ENCODE measurements at places on chromosomes 5 and 9.

DNA sequence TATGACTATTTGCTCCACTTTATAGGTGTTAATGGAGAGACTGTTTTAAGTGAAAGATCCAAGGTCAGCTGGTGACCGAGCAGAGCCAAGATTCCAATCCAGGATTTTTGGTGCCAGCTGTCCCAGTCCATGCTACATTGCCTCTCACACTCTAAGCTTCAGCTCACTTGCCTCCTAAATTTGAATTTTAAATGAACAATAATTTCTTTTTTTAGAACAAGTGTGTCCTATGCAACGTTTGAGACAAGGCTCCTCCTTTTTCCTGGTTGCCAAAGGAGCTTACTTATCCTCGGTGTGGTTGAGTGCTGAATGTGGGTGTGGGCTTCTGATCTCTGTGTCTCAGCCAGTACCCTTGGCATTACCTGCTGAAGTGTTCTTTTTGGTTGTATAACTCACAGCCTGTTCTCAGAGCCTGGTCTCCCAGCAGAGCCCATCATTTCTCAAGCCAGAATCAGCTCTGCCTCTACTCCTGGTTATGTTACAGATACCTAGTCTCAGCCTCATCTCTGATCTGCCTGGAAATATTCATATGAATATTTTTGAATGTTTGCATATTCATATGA is 4.0 kb upstream of the PRRC1 start:
- DNase-seq, result no peak

DNA sequence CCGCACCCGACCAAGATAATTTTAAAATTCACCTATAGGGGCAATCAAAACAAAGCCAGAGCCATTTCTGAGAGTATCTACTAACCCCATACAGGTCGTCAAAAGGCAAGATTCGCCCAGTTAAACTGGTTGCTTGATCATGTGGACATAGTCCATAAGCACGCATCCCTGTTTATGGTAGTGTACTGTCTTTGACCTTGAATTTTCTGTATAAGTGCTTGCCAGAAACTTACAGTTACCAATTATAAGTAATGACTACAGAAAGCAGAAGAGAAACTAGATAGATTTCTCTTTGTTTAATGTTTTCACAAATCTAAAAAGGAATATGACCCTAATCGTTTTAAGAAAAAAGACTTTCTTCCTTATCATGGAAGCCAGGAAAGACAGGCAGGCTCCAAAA is 25.6 kb downstream of the SLC31A1 start:
- no peak for DNase-seq

DNA sequence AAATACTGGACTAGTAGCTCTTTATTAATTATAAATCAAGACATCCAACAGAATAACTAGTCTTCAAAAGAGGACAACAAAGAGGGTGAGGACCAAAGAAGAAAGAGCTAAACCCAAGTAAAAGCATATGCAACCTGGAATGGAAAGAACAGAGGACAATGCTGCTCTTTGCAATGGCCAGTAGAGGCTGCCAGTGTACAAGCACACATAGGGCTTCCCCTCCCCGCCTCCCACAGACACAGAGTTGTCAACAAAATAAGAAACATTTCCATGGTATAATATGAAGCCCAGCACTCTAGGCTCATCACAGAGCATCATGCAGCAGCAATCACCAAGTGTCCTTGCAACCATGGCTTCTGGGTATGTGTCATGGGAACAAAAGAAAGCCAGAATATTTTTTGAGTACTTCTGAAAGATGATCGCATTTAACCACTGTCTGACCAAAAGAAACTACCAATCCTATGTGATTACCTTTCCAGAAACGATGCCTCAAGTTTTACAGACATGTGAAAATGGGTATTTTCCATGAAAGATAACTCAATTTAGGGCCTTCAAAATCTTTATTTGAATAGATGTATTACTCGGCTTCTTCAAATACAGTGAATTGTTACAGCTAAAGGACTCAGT is 58.1 kb downstream of the RFX3 start:
- peak; percentile 56 for DNase-seq

GRCh38 chr5:67299231-67299735 is 102.7 kb upstream of the CD180 start:
- DNase-seq, result no peak

DNA sequence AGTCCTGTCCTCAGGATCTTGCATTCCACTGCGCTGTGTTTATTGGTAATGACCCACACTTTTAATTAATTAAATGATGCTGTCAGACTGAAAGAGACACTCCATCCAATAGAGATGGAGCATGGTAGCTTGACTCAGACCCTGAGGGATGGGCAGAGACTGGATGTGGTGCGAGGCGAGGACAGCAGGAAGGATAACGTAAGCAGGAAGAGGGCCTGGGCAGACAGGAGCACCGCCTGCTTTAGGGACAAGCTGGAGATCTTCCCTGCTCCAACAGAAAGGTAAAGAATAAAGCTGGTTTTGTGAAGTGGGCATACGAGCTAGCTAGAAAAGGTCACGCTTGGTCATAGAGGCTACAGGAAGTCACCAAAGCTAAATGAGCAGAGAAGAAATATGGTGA is 3.6 kb upstream of the DOCK8 start:
- no peak for DNase-seq

DNA sequence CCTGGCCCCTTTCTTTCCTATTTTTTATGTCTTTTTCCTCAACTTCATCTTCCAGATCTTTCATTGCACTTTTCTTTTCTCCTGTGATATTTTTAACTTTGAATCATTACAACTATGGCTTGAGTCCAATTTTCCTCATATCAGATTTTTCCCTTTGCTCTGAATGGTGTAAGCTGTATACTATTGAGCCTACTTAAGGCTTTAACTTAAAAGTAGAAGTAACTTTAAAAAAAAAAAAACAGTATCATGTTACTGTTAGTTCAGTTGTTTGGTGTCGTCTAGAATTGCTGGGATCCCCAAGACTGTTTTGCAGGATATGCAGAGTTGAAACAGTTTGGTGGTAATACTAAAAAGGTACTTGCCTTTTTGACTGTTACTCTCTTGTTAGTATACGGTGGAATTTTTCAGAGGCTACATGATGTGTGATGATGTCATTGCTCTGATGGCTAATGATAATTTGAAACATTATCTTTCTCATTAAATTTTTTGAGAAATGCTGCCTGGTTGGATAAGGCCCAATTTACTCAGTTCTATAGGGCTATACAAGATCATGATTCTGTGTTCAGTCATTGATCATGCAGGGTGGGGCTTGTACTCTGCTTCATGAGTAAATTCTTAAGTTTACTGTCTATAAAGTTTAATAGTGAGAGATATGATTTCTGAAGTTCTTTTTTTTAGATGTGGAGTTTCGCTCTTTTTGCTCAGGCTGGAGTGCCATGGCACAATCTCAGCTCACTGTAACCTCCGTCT is 8.8 kb downstream of the NAA35 start:
- no peak for DNase-seq

GRCh38 chr5:74848553-74849025 is 17.6 kb downstream of the FAM169A start:
- no peak for DNase-seq

GRCh38 chr5:65672796-65673195 is 48.0 kb downstream of the SHLD3 start:
- no peak for DNase-seq

DNA sequence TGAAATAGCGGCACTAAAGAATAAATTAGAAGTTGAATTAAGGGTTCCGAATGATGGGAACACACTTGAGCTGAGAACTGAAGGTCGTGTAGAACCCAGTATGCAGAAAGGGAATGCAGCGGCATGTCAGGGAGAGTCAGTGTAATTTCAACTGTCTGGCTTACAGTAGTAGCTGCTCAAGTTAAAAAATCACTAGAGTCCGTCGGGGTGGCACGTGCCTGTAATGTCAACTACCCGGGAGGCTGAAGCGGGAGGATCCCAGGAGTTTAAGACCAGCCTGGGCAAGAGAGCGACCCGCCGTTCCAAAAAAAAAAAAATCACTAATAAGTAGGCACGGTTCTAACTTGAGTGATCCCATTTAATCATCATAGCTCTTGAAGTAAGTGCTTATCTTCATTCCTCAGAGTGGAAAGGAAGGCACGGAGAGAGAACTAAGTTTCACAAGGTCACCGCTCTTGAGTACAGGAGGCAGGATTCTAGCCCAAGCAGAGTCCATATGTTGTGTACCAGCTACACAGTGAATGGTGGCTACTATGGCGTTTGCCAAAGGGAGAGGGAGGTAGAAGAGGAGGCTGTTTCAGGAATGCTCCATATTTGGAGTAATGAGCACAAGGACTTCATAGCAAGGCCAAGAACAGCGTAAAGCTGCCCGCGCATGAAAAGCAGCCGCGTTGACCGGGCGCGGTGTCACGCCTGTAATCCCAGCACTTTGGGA is 831 bp downstream of the RMRP start:
- DNase-seq, result no peak

- no peak for DNase-seq
Observed at GRCh38 chr9:126533926-126534310, 79.8 kb upstream of the LMX1B start.

GRCh38 chr5:69454460-69455249 is 37.9 kb upstream of the OCLN start:
- no peak for DNase-seq

- DNase-seq, result no peak
Observed at GRCh38 chr9:97502984-97503861, 1.8 kb downstream of the TMOD1 start.

GRCh38 chr5:123035918-123036390 is 571 bp downstream of the PPIC start:
- DNase-seq, result peak; percentile 74

DNA sequence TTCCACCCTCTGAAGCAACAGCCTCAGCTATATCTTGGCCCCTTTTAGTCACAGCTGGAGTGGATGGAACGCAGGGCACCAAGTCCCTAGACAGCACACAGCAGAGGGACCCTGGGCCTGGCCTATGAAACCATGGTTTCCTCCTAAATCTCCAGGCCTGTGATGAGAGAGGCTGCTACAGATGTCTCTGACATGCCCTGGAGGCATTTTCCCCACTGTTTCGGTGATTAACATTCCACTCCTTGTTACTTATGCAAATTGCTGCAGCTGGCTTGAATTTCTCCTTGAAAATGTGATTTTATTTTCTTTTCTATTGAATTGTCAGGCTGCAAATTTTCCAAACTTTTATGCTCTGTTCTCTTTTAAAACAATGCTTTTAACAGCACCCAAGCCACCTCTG is 384.8 kb downstream of the PRR16 start:
- no peak for DNase-seq

DNA sequence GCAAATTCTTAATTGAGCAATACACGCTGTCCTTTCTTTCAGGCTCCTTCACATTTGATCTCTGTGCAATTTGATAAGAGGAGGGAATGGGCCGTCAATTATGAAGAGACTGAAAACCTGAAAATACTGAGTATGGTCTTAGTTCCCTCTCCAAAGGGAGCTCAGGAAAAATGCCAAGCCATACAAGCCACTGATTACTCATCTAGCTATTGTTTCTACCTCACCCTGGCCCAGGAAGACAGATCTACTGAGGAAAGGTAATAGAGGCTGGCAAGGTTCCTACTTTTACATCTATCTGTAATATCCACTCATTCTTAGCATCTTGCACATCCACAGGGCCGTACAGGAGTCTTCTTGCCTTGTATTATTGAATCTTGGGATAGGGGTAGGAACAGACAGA is 23.7 kb upstream of the TNC start:
- no peak for DNase-seq

DNA sequence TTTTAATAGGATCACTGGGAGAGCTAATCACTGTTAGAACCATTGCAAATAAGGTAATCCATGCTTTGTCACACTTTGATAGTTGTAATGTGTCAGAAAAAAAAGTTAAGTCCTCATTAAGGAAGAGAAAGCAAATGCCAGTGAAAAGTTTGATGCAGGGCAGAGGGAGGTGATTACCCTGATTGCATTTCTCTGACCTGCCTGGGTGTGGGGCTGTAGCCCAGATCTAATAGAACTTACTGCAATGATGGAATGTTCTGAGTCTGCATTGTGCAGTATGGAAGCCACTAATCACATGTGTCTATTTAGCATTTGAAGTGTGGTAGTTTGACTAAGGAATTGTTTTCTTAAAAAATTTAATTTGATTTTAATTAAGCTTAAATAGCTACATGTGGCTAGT is 202.7 kb downstream of the ATP10B start:
- no peak for DNase-seq

DNA sequence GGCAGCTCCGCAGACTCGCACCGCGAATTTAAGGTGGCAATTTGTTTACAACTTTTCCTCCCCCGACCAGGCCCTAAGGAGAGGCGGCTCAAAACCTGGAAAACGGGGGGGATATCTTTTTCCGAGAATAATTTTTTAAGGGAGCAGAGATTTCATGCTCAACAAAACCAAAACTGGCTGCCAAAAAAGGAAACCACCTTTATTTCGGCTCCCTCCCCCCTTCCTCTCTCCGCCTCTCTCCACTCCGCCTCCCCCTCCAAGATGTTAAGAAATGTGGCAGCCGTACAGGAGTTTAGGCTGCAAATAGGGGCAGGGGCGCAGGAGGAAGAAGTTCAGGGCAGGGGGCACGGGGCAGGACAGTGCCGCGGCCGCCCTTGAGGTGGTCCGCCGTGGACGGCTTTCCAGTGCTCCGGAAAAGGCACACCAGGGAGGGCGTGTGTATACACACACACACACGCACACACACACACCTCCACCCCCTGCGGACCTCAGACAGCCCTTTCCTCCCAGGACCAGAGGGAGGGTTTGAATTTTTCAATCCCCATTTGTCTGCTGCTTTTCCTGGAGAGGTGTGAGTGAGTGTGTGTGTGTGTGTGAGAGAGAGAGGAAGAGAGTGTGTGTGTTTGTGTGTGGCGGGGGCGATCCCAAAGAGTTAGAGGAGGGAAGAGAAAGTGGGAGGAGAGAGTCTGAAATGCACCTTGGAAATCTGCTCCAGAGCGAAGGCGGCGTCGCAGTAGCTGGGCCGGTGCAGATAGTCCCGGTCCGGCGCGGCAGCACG is 9.1 kb downstream of the PTCH1 start:
- DNase-seq, result peak; percentile 59

GRCh38 chr9:69223605-69224004 is 49.5 kb downstream of the TJP2 start:
- no peak for DNase-seq

DNA sequence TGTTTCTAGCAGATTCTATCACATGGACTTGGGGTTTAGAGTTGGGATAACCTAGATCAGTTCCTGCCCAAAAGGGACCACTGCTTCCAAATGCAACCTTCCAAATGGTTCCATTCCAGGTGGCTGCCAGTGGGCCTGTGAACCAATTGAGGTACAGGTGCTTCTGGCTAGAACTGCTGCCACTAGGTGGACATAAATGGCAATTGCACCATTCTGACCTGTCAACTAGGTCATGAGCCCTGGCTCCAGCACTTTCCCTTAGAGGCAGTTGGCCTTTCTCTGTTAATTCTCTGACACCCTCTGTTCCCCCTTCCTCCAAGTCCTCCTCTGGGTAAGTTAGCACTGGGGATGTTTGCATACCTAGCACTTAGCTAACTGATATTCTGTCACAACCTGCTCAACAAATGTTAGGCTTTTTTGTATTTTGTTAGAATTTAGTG is 16.6 kb upstream of the HEMGN start:
- DNase-seq, result no peak

DNA sequence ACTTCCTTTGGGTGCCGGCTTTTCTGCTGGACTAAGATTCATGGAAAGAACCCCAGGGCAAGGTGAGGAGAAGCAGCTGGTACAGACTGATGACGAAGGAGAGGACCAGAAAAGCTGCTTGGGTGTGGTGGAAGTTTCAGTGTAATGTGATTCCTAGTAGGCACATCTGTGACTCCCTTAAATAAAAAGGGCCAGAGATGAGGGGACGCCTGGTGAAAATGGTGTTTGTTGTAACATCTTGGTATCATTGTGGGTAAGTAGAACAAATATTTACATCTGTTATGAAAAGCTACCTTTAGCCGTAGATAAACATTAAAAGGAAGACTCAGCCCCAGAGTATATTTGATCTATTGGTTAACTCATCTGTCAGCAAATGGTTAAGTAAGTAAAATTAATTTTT is 33.8 kb downstream of the OTULINL start:
- DNase-seq, result no peak

- DNase-seq, result no peak
Observed at GRCh38 chr9:72695365-72695764, 174.0 kb downstream of the TMC1 start.

Measured in Right ventricle myocardium superior (tissue), 1 donor.